Hematopoietic multipotent progenitor cell treated with erythropoietin and hydrocortisone succinate and interleukin-3 and kit ligand, for 6 days (in vitro differentiated cells): ENCODE measurements at places on chromosomes 6 and 20.
A peak's percentile ranks its signal among the peaks of the same experiment; 100 is the strongest.

- DNase-seq, result peak; percentile 73
These were observed 24.5 kb downstream of the MAP7 start for GRCh38 chr6:136525586-136526195.

GRCh38 chr20:24118441-24119175 is 130.0 kb upstream of the GGTLC1 start:
- DNase-seq, result no peak

GRCh38 chr20:46296526-46297250 is 11.6 kb downstream of the CDH22 start:
- DNase-seq, result no peak

GRCh38 chr20:1437235-1437904 is 29.3 kb downstream of the NSFL1C start:
- DNase-seq, result peak; percentile 84

DNA sequence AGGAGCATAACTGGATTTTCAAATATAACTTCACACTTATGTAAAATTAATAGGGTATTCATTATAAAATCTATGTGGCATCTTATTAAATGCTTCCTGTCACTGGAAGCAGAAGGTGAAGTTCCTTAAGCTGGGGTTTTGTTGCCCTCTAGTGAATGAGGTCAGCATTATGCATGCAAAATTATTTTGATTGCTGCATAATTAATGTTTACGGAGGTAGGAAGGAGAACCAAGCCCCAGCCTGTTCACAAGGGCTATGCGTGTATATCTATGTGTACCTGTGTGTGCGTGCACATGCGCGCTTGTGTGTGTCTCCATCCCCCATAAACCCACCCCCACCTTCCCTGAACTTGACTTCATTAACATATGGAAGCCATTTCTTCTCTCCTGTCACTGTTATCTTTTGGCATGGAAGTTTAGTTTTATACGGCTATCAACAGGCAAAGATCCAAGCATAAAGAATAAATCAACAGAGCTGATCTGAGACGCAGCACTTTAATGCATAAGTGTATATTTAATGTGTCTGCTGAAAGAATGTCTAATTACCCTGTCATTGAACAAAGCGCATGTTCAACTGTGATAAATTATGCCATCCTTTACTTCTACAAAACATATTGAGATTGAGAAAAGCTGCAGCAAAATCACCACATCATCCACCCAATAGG is 90.2 kb upstream of the CDH4 start:
- no peak for DNase-seq

- no peak for DNase-seq
These were observed 1.4 kb downstream of the STK38 start for GRCh38 chr6:36545767-36546307.

GRCh38 chr6:42653851-42654250 is 68.5 kb downstream of the PRPH2 start:
- DNase-seq, result no peak

- DNase-seq, result peak; percentile 16
These were observed 71.7 kb downstream of the GRM4 start for GRCh38 chr6:34074064-34074742.

GRCh38 chr20:59912609-59913008 is 20.8 kb downstream of the SYCP2 start:
- DNase-seq, result peak; percentile 42

GRCh38 chr6:138691595-138692057 is 81.9 kb upstream of the CCDC28A start:
- no peak for DNase-seq

DNA sequence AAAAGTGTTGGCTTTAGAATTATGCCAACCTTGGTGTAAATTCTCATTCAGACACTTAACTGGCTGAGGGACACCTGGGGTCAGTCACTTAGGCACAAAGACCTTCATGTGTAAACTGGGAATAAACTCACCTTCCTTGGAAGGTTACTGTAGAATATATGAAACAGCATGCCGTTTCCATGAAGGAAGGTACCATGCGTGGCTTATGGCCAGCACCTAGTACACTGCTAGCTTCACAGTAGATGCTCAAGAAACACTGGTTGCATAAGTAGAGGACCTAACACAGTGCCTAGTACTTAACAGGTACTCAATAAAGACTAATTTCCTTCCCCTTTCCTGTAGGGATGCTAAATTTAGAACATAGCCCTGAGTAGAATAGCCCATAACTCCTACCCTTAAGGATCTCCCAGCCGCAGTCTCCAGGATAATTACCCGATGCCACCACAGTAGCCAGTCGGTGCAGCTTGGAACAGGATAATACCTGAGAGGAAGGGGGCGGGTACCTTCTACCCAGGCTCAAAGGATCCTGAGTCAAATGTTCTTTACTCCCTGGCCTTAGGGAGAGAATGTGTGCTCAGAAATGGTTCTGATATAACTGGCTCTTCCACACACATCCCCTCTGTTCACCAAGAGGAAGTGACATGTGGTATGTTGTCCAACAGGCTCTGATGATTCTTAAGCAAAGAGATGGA is 3.6 kb downstream of the BCL2L1 start:
- no peak for DNase-seq

- no peak for DNase-seq
These were observed 52.0 kb upstream of the FYN start for GRCh38 chr6:111925296-111925695.

DNA sequence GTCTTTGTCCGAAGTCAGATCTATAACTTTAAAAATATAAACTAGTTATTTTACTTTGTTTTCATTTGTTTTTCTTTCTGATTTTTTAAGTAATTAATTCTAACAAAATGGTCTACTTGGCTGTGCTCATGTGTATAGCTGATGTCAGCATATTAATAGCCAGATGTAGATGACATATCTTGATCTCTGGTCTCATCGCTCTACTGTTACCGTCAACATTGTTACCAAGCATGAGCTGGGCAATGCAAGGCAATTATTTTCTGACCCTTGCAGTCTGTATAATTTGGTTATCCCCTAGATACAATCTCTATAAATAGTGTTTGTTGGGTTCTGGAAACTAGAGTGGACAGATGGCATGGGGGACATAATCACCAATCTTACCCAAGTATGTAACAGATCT is 151.6 kb upstream of the PTPRK start:
- DNase-seq, result no peak

DNA sequence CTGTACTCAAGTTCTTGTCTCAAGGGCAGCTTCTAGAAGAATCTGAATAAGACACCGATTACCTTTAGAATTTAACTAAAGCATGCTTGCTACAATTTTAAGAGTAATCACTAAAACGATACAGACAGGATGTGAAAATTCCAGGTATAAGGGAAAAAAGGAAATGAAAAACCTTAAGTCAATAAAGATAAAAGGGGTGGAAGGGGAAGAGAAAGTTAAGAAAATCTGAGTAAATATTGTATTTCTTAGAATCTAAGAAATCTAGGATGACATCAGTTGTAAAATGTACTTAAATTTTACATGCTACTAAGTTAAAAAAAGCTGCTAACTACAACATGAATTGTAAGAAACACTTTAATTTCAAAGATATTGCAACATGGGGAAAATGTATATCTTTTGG is 30.3 kb upstream of the MOCS1 start:
- no peak for DNase-seq

DNA sequence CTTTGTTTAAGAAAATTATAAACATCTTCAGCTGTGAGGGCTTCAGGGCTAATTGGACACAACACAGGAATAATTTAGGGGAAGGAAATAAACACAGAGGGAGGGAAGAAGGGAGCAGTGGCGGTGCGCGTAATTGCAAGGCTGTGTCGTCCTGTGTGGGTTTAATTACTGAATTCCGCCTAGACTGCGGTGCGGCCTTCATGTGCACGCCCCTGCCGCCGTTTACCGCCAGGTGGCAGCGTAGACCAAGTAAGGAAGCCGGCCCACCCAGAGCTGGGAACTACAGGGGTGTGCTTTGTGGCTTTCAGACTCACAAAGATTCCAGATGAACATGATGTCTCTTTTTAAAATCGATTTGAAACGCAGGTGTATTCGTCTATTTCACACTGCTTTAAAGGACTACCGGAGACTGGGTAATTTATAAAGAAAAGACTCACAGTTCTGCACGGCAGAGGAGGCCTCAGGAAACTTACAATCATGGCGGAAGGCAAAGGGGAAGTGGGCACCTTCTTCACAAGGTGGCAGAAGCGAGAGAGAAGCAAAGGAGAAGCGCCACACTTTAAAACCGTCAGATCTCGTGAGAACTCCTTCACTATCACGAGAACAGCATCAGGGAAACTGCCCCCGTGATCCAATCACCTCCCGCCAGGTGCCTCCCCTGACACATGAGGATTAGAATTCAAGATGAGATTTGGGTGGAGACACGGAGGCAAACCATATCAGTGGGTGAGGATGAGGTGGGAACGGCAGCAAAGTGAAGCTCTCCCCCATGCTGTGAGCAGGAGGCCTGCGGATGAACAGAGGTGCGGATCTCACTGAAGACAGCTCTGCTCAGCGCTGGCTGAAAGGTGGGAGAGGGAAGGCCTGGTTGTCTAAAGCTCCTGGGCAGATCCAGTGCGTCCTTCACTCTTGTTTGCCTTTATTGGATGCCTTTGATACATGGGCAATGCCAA is 222.0 kb upstream of the PDE10A start:
- DNase-seq, result peak; percentile 86

DNA sequence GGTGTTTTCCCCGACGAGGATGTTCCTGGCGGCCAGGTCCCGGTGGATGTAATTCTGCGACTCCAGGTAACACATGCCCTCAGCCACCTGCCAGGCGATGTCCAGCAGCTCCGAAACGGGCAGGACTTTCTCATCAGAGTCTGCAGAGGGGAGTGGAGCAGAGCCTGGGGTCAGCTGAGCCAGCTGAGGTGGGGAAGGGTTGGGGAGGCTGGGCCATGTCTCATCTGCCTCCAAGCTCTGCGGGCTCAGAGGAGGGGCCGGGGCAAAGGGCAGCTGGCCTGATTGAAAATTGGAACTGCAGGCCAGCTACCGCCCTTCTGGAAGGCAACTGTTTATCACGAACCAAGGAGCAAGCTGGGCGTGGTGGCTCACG is 6.4 kb downstream of the PTK6 start:
- DNase-seq, result no peak

DNA sequence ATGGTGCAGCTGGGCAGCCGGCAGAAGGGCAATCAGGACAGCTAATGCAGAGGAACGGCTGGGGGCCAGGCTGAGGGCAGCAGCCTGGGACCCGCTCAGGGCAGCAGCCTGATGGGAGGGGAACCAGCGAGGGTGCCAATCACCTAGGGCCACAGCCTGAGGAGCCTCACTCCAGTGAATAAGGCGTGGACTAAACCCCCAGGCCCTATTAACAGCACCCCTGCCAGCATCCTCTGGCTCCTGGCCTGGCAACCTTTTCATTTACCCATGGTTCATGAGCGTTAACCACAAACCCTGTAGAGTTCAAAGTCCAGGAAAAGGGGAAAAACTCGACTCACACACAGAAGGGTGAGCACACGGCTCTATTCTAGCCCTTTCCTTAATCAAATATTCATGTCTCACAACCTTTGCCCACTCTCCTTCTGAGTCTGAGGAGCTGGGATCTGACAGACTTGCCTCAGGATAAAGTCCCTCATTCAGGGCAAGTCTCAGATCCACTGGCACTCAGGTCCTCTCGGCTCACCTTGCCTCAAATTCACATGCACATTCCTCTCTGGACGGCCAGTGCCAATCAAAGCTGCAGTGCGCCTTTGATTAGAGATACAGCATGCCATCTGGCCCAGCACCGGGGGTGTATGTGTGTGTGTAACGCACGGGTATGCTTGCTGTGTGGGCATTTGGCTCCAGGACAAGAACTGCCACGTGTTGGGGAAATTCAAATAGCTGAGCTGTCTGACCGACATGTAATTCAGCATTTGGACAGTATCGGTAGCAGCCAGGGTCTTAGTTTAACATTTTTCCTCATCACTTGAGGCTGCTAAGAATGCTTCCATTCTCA is 86.9 kb upstream of the TRAF3IP2 start:
- no peak for DNase-seq

DNA sequence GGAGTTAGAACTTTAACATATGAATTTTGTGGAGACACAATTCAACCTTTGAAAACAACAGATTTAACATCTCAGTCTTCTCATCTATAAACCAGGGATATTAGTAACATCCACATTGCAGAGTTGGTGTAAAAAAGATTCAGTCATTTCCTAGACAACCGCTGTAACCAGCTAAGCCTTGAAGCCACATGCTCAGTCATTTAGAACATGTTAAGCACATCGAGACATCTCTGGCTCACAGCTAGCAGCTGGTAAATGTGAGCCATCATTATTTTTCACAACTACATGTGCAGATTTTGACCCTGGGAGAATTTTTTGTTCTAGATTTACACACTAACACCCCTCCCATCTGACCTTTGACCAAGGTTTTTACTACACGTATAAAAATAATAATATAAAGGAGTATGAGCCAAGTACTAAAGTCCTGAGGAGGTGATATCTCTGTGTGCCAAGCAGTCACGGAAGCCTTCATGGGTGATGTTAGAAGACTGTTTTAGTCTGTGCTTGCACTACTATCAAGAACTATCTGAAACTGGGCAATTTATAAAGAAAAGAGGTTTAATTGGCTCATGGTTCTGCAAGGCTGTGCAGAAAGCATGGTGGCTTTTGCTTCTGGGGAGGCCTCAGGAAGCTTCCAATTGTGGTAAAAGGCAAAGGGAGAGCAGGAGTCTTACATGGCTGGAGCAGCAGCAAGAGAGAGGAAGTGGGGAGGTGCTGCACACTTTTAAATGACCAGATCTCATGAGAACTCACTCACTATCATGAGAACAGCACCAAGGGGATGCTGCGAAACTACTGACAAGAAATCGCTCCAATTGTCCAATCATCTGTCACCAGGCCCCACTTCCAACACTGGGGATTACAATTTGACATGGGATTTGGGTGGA is 48.7 kb upstream of the IL20RA start:
- no peak for DNase-seq

GRCh38 chr6:54920628-54921027 is 74.1 kb downstream of the FAM83B start:
- DNase-seq, result no peak

DNA sequence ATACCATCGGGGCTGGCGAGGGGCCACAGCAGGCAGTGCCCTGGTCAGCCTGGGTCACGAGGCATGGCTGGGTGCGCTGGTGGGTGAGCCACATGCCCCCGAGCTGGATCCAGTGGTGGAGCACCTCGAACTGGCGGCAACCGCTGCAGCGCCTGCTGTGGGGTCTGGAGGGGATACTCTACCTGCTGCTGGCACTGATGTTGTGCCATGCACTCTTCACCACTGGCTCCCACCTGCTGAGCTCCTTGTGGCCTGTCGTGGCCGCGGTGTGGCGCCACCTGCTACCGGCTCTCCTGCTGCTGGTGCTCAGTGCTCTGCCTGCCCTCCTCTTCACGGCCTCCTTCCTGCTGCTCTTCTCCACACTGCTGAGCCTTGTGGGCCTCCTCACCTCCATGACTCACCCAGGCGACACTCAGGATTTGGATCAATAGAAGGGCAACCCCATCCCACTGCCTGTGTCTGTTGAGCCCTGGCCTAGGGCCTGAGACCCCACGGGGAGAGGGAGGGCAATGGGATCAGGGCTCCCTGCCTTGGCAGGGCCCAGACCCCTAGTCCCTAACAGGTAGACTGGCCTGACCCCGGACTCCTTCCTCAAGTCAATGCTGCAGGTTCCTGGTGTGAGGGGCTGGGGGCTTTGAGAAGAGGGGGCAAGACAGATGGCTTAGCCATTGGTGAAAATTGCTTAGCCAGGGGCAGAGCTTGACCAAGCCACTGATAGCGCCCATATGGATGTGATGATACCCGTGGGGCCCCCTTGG is 598 bp downstream of the TMEM239 start:
- no peak for DNase-seq

GRCh38 chr6:17061097-17061496 is 40.8 kb upstream of the STMND1 start:
- DNase-seq, result no peak
